ENCODE measurements at places on chromosomes 2 and 18.

DNA sequence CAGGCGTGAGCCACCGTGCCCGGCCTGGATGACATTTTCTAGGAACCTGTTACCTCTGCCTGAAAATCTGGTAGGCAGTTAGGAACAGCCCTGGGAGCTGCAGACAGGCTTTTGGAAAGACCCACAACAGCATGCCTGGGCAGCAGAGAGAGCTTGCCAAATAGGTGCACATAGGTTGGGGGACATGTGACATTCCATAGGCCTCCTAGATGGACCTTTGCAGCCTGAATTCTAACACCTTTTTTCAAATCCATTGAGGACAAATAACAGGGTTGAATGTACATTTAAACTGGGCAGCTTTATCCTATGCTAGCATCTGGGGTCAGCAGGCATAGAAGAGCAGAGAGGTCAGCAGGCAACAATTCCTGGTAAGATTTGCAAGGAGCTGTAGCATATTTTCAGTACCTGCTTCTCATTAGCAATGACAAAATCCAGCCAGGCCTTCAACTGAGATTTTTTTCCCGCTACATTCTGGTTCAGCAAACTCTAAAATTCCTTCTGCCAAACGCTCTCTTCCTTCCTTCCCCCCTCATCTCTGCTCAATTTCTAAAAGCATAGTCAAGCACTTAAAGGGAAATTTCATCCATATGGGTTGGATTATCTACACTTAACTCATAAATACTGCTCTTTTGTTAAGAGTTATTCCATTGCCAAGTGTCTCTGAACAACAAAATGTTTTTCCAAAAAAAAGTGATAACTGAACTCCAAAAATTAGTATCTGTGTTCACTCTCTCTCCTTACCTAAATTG is 75.2 kb downstream of the SOWAHC start:
- DNase-seq: no peak

DNA sequence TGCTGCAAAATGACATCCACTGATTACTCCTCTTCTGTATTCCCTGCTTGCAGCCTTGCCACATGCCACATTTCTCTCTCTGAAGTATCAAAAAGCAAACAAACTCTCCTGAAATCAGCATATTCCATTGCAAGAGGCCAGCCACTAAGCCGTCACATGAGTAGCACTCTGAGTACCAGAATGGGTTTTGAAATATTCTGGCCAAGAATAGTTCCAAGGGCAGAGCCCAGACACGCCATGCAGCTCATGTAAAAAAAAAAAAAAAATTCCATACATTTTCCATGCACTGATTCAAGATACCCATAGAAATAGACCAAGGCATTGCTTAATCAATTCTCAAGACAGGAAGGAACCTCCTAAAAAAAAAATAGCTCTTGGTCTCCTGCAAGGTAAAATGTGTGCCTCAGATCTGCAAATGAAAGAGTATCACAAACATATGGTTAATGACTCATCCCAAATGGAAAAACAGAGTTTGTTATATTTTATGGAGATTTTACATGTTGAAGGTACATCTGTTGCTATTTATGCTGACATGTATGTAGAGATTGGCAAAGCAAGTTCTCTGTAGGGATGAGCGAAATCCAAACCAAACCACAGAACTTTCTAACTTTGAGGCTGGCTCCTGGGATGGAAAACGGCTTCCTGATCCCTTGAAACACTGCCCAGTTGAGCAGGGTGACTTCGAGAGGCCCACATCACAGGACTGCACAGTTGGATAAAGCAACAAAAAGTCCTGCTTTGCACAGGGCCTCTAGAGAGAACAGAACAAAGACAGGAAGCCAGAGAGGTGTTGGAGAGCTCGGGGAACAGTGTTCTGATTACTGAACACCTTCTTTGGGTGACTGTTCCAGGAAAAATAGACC is 346.2 kb downstream of the ZNF521 start:
- no peak for DNase-seq

DNA sequence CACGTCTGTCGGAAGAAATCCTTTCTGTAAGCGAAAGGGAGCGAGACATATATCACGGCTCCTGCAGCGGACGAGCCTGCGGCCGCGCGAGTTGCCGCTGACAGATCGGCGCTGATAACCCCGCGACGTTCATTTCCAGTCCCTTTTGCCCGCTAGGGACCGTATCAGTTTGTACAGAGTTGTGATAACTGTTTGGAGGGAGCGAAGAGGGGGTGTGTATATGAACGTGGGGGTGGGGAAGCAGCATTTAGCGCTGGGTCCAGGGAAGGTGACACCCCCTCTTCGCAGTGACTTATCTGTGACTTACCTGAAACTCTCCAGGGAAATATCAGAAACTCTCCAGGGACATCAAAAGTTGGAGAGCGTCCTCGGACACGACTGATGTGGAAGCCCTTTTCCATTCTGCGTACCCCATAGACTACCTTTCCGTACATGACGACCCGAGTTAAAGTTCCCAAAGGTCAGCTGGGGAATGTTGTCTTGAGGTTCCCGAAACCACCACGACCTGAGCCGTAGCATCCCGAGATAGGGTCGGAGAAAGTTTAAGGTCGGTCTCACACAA is 948 bp upstream of the GATA6 start:
- no peak for DNase-seq

GRCh38 chr2:37090019-37090477 is 5.7 kb downstream of the GPATCH11 start:
- no peak for DNase-seq

DNA sequence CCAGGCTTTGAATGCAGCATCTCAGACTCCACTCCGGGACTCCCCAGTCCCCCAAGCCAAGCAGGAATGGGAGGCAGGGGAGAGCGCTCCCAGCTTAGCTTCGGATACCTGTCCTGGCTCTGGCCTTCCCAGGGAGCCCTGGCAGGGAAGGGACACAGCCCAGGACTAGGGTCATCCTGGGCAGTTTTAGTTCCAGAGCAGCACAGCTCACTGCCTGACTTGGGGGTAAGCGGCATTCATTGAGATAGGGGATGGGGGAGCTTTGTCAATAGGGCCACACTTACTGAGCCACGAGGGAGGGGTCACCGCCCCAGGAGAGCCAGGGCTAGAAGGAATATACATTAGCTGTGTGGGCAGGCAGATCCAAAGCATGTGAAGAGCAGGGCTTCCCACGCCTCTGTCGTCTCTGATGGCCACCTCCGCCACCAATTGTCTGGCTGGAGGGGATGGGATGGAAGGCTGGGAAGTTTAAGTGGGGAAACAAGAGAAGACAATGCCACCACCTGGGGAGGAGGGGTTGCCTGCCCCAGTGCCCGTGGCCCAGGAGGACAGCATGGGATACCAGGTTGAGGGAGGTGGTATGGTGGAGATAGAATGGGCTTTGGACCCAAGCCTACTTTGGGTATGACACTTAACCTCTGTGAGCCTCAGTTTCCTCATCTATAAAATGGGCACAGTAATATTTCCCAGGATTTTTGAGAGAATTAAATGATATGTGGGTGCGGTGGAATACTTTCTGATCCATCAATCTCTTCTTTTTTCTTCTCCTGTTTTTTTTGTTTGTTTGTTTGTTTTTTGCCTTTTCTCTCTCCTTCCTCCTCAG is 40.2 kb downstream of the SCTR start:
- DNase-seq: no peak

Measured in left kidney (tissue), 8 donors.